ENCODE measurements at places on chromosomes 7 and 10.

DNA sequence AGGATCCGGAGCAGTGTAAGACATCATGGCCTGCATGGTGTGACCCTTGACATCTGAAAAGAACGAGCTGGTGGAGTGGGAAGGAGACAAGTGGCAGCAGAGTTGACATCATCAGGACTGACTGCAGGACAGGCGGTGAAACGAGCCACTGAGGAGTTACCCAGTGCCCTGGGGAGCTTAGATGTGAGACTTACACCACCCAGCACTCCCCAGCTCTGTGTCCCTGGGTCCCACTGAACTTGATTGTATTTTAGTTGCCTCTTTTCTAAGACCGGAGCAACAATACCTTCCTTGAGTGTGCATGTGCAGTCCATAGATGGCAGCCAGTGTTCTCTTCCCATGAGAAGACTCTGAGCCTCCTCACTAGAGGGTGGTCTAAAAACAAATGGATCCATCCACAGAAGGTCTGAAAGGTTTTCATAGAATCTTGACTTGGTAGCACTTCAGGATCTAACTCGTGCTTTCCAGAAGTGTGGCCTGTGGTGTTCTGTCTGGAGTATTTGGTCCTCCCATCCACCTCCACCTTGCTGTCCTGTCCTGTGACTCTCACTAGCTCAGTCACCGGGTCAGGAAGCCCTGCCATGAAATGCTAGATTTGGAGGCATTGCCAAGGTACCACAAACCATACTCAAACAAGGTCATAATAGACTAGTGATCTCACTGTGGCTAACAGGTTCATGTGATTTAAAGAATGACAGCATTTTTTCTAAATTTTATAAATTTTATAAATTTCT, 59.0 kb downstream of the IKZF1 start:
- no peak for DNase-seq

DNA sequence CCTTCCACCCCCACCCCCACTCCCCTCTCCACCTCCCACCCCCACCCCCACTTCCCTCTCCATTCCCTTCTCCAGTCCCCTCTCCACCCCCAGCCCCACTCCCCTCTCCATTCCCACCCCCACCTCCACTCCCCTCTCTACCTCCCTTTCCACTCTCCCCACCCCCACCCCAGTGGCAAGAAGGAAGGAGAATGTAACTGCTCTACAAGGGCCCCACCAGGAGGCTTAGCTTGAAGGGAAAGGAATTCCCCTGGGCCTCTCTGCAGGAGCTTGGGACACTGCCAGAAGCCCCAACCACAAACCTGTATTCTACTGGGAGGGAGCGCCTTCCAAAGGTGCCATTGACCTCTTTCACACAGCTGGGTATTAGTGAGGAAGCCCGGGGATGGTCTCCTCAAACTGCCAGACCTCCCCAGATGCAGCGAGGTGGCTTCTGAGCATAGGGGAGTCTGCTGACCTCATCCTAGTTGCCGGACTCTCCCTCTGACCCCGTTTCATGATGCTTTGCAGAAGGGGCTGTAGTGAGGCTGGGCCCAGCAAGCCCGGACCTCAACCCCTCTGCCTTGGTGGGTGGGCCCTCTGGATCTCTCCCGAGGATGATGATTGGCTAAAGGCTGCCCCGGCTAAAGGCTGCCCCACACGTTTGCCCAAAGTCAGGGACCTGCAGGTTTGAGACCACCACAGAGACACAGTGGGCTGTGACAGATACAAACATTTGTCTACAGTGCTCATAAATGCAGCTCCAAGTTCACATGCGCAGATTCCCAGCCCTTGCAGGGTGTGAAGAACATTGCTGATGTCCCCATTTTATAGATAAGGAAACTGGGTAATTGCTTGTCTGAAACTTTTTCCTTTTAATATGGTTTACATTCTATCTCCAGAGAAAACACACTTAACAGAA, 2.9 kb downstream of the DEPP1 start:
- DNase-seq = no peak

DNA sequence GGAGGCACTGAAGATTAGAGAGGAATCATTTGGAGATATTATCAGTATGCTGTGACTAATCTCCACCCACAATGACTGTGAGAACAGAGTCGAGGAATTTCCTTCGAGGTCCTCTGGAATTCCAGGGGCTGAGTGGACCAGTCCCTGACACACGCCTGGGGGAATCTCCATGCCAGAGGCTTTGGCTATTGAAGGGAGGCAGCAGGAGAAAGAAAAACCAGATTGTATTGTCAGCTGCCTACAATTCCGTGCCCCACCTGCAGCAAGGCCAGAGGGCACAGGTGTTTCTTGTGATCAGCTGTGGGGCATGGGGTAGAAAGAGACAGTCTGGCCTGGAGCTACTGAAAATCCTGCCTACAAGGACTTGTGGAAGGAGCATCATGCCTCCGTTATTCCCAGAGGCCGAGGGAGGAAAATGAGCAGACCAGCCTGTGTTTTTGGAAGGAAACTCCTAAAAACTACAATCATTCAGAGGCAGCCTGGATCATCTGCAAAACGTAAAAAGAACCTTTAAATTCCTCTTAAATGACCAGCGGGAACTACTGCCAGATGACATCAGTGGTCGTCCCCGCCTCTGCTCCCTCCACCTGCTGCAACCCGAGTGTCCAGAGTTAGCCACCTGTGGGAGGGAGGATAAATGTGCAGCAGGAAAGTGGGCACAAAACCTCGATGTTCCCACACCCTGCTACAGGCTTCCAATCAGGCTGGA, 25.4 kb upstream of the ANK3 start:
- peak; percentile 76 for DNase-seq

DNA sequence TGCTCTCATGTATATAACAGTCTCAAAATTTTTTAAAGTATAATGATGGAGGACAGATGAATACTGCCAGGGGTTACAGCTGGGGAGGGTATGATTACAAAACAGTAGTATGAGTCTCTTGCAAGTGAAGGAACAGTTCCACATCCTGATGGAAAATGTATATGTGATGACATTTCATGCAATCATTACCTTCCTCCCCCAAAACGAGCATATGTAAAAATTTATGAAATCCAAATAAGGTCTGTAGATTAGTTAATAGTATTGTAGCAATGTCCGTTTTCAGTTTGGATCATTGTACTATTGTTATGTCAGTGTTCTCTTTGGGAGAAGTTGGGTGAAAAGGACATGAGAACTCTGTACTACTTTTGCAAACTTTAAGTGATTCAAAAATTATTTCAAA, 38.0 kb downstream of the DRGX start:
- DNase-seq = no peak

DNA sequence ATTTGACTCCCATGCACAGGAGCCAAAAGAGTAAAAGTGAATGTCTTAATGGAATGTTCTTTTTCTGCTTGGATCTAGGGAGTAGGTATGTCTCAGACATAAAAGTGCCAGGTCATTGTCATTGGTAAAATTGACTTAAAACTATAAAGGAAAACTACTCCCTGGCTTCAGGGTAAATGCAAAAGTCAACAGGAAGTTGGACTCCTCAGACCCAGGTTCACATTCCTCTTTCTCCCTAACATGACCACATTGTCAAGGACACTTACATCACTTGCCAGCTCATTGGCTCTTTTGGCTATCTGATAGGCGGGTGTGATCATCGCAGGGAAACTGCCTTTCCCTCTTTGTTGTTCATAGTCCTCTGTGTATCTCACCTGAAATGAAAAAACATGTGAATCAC, 13.7 kb downstream of the NRAP start:
- DNase-seq = no peak

DNA sequence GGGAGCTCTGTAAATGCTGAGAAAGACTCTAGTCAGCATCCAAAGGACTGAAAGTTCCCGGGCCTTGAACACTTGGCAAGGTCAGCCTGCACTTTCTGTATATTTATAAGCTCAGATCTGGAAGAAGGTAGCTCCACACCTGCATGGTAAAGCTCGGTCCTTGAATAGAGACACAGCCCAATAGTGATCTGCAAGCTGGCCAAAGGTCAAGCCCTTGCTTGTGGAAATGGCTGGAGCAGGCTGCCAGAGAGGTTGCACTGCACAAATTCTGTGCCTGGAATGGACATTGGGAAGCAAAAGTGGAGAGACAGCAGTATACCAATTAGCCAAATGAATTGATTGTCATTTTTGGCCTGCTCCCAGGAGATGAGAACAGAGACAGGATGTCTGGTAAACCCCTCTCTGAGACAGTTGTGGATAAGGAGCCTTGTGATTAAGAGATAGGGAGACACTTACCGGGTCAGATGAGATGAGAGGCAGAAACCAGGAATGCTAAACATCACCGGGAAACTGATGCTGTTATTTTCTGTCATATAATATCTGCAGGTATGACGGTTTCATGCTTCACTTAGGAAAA, 8.0 kb upstream of the FRA10AC1 start:
- DNase-seq = no peak

DNA sequence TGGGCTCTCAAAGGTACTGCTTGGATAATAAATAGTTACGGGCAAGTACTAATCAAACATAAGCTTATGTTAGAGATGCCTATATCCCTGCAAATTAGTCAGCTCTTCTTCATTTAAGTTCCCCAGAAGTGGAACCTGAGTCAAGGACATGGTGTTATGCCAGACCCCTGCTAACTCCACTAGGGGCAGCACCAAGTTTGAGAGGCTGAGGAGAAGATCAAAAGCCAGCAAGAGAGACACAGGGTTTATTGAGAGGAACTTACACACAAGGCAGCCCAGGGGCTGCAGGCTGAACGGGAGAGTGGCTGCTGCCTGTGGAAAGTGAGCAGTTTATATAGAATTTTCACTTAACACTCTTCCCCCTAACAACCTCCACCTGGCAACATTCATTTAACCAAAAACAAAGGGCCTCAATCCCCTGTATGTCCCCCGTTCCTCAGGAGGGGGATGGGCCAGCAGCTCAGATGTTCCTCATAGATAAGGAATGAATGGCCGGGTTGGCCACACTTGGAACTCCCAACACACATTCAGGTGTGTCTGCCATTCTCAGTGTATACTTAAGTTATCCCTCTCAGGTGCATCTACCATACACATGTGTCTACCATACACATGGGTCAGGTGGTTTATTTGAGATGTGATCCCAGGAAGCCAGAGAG, 62.6 kb upstream of the GHITM start:
- DNase-seq = peak; percentile 7

DNA sequence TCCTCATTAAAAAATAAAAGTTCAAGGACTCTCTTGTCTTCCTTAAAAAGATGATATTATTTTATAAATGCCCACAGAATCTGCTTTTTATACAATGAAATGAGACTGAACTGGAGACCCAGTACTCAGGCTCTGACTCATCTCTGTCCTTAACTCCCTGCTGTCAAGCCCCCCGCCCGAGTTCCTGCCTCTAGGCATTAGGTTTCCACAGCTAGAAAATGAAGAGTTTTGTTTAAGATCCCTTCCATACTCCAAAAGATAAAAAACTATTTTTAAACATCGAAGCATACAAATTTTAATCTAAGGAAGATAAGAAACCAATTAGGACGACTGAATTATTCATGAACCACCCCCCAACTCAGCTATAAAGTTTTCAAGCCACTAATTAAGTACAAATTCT, 97.7 kb upstream of the FEZF1 start:
- no peak for DNase-seq

DNA sequence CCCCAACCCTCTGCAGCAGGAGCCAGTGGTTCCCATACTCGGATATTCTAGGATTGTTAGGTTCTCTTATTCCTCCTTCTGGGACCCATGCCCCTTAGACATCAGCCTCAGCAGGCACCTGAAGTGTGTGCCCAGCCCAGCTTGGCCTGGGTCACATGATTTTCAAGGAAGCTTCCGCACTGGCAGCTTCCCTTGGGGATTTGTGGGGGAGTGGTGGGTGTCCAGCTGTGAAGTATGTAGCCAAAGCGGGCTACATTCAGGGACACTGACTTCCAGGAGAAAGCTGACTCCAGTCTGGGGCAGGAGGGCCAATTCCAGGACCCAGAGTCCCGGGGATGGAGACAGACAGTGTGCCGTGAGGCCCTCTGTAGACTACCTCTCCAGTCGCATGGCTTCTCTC, 1.3 kb downstream of the LDB1 start:
- no peak for DNase-seq

DNA sequence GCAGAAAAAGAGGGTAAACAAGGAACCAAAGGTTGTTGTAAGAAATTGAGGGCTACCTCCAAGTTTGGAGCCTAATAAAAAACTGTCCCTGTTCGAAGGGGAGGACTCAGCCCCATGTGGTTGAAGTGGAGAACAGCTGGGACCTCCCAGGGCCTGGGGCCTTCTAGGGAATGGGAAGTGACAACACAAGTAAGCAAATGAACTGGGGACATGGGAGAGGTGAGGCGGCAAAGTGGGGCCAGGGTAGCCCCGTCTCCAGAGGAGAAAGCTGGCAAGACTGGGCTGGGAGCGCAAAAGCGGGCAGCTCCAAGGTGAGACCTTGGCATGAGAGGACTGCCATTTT, 198.1 kb downstream of the ZNF438 start:
- no peak for DNase-seq

DNA sequence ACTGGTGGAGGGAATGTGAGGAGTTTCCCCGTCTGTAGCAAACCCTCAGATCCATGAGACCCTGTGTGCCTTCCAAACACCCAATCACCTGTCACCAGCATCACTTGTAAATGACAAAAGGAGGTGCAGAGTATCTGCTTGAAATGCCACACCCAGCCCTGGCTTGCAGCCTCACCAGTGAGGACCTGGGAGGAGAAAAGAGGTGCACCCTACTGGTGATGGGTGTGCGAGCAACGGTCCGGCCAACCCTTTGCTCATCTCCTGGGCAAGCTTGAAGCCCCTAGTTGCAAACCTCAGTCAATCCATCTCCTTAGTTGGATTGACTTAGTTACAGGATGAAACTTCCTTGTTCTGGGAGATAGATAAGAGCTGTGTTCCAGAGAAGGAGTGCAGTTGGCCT, 62.4 kb upstream of the WAPL start:
- DNase-seq = no peak

- DNase-seq = no peak
Measured at GRCh38 chr7:100171840-100172239, 3.4 kb upstream of the GAL3ST4 start.

DNA sequence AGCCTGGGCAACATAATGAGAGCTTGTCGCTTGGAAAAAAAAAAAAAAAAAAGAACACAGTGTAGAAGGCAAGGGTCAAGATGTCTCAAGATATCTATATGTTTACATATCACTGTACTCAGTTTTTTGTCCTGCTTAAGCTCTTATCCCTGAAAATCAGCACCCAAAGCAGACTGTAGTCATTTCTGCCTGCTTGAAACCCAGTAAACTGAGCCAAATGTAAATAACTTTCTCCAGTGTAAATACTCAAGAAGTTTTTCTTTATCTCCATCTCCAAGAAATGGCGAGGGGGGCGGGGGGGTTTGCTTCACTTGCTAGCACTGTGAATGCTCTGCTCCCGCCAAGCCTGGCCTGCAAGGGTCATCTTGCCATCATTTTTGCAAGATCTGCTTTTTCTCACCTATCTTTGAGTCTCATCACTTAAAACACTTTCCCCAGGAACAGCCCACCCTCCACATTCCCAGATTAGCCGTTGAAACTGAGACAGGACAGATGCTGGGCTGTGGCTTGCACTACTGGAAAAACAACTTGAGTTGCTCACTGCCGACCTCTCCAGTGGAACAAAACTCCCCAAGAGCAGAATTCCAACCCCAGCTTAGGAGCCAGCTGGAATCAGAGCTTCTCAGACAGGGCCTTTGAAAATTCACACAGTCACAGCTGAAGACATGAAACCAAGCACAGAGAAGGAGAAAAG, 54.6 kb downstream of the AFAP1L2 start:
- no peak for DNase-seq

- DNase-seq = no peak
Measured at GRCh38 chr7:32379510-32380112, 110.6 kb downstream of the LSM5 start.
